ENCODE measurements at places on chromosomes 7 and 10.

DNA sequence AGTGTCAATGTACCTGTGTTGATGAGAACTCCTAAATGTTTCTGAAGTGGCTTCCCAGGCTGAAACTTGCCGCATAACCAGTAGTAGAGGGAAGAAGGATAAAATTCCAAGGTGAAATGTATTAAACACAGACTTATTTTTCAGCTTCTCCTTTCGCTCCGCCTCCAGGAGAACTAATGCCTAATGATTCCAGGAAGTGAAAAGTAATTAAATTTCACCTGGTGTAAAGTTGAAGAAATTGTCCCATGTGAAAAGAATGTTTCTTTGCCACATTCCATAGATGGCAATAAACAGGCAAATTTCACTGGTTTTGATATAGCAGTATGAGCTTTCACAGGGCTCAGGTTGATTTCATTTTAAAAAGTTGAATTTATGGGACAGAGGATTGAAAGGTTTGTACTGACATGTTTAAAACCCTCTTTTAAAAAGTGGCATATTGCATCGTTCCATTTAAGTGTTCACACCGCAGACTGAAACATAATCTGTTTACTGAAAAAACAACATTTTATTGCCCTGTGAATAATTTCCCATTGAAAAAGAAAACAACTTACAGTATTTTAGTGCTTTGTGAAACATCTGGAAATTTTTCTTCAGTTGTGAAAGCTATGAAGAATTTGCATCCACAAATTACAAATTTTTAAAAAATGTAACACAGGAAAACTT, 453.4 kb upstream of the NFE2L3 start:
- no peak for DNase-seq

DNA sequence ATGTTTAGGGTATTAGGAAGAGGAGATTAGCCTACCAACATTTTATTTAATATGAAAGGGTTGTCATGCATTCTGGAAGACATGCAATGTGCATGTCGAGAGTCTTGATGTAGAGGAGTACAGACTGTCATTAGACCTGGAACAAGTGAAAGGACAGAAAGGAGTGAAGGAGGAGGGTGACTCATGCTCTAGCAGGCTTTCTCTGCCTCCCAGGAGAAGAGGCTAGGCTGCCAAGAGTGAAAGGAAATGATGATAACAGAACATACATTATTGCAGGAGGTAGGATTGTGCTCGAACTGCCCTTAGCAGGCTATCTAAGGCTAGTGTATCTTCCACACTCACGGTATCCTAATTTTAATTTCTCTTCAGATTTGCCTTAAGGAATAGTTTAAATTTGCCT, 228.8 kb downstream of the EXOC4 start:
- peak; percentile 77 for DNase-seq

- DNase-seq, result peak; percentile 93
Measured at GRCh38 chr10:110944792-110945396, 25.5 kb downstream of the SHOC2 start.

DNA sequence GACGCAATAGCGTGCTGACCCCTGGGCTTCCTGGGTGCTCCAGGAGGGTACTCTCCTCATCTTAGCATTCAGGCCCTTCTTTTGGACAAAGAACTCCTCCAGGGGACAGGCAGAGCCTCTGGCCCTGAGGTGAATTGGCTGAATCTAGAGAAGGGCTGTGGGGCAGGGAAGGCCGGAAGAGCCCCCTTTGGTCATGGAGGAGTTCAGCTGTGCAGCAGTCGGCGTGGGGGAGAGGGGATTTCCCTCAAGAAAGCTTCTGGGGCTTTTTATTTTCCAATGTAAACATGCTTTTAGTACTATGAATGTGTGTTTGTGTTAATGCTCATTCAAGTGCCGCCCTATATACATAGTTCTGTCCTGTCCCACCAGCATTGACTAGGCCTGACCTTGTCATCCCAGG, 38.8 kb downstream of the FIGNL1 start:
- no peak for DNase-seq

GRCh38 chr7:64733550-64734240, 60.5 kb upstream of the ZNF138 start:
- DNase-seq, result no peak

- DNase-seq, result no peak
Measured at GRCh38 chr10:111209692-111210091, 132.9 kb downstream of the ADRA2A start.

GRCh38 chr10:1159131-1160061, 103.2 kb downstream of the WDR37 start:
- no peak for DNase-seq

DNA sequence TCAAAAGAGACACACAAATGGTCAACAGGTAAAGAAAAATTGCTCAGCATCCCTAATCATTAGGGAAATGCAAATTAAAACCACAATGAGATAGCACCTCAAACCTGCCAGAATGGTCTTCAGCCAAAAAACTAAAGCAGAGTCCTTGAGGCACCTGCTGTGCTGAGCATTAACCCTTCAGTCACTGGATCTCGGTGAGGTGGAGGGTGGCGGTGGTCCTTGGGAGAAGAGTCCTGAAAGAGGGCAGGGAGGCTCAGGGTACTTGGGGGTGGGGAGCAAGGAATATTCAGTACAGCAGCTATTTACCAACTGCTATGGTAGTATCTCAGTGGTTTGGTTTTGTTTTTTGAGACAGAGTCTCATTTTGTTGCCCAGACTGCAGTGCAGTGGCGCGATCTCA, 7.1 kb downstream of the KIAA1549 start:
- no peak for DNase-seq

- DNase-seq, result peak; percentile 71
Measured at GRCh38 chr7:45236666-45237065, 79.1 kb downstream of the RAMP3 start.

GRCh38 chr7:2483494-2483893, 7.3 kb upstream of the GRIFIN start:
- DNase-seq, result no peak

- DNase-seq, result no peak
Measured at GRCh38 chr10:32629910-32630309, 184.0 kb downstream of the CCDC7 start.

DNA sequence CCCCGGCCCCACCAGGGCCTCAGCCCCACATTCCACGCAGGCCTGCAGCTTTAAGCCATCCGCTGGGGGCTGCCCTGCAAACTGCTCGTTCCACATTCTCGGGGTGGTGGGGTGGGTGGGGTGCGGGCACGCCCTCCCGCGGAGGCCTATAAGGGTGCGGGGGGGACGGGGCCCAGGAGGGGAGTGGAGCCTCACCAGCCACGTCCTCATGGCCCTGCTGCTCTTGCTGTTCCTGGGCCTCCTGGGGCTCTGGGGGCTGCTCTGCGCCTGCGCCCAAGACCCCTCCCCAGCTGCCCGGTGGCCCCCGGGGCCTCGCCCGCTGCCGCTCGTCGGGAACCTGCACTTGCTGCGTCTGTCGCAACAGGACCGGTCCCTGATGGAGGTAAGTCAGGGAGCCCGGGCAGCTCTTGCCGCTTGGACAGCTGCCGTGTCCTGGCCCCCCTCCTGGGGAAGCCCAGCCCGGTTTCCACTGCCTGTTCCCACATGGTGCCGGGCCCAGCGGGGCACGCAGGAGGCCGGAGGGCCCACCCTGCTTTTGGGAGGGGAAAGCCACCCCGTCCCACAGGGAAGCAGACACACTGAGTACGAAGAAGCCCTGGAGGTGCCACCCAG, at the start of gene CYP2W1:
CYP2W1 (plus strand) TSS at position 178 of the 612 bp plus-strand sequence; CDS start at position 209, 31 bp downstream.
- DNase-seq, result no peak

- DNase-seq, result no peak
Measured at GRCh38 chr7:73828972-73829371, 1.8 kb upstream of the CLDN4 start.

DNA sequence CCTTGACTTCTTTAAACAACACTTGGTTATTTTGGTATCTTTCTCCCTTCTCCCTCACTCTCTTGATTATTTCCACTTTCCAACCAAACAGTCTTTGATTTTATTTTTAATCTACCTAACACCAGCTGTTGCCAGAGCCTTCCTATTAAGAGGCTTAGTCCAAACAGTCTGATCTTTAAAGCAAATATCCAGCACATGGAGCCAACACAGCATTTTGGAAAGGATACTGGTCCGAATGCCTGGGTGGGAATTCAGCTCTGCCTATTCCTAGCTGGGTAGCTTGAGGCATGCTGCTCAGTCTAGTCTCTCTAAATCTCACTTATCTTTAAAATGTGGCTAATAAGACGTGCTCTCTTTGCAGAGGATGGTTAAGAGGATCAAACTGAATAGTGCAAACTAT, 129.3 kb downstream of the NRCAM start:
- DNase-seq, result no peak

GRCh38 chr7:87944547-87944946, 10.5 kb downstream of the ADAM22 start:
- no peak for DNase-seq

GRCh38 chr10:96417441-96417840, 58.6 kb upstream of the OPALIN start:
- DNase-seq, result no peak

DNA sequence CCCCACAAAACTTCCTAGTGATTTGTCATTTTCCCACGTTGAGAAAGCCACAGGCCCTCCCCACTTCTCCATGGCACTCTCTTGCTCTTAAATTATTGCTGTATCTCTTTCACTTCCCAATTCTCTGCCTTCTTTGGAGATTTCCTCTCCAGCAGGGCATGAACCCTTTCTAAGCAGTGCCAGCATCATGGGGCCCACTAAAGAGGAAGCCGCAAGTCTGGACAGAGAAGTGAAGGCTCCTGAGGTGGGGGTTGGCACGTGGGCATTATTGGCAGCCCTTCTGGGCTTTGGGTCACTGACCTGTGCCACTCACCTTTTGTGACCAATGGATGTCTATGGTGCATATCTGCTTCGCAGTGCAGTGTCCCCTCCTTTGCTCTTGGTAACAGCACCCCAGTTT, 97.7 kb upstream of the TCF7L2 start:
- DNase-seq, result no peak

- peak; percentile 10 for DNase-seq
Measured at GRCh38 chr10:78634389-78634815, 434.4 kb upstream of the ZMIZ1 start.

GRCh38 chr7:42162560-42163325, 74.3 kb downstream of the GLI3 start:
- no peak for DNase-seq

GRCh38 chr10:119061352-119061751, 19.3 kb downstream of the EIF3A start:
- DNase-seq, result no peak

DNA sequence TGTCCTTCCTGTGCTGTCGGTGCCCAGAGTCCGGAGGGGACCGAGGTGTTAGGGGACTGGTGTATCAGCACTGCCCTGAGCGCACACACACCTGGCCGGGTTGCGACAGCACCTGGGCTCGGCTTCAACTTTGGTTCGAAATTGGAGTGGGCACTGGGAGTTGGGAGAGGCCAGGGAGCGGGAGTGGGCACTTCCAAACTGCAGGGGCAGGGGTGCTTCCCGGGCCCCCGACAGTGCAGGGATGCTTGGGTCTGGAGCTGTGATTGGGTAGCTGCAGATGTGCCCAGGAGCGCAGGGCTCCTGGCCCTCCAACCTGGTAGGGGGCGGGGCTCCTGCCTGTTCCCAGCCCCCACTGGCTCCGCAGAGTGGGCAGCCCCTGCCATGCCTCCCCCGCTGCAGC, 7.7 kb downstream of the BBS9 start:
- DNase-seq, result no peak

GRCh38 chr10:126156503-126156902, 231.8 kb downstream of the ADAM12 start:
- DNase-seq, result no peak

- no peak for DNase-seq
Measured at GRCh38 chr7:156378806-156379205, 261.8 kb upstream of the RNF32 start.

GRCh38 chr10:87961314-87961713, 97.9 kb downstream of the PTEN start:
- peak; percentile 89 for DNase-seq

DNA sequence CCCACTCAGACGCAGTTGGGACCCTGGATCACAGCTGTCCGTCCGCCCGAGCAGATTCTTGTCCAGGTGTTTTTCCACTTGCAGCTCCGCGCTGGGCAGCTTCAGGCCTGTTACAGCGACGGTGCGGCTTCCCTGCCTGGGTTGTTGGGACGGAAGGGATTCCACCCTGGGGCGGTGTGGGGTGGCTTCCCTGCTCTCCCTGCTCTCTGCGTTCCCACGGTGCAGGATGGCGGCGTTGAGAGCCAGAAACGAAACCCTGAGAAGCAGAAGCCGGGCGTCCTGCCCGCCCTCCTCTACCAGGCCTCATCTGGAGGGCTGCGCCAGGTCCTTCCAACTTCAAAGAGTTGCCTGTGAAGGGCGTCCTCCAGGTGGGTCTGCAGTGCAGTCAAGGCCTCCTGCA, 194.4 kb downstream of the ADARB2 start:
- DNase-seq, result no peak

DNA sequence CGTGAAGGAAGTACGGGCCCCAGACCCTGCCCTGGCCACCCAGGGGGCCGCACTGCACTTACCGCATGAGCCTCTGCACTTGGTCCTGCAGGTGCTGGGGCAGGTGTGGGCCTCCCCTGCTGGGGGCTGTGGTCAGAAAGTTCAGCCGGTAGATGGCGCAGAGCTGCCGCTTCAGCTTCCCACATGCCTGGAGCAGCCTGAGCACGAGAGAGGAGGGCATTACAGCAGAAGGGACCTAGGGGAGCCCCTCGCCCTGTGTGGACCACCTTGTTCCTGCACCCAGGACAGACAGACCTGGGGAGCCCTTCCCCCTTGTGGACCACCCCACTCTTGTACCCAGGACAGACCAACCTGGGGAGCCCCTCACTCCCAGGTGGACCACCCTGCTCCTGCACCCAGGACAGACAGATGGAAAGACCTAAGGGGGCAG, 8.7 kb upstream of the PYROXD2 start:
- DNase-seq, result no peak

- peak; percentile 92 for DNase-seq
Measured at GRCh38 chr7:36659172-36659516, 65.2 kb downstream of the AOAH start.

DNA sequence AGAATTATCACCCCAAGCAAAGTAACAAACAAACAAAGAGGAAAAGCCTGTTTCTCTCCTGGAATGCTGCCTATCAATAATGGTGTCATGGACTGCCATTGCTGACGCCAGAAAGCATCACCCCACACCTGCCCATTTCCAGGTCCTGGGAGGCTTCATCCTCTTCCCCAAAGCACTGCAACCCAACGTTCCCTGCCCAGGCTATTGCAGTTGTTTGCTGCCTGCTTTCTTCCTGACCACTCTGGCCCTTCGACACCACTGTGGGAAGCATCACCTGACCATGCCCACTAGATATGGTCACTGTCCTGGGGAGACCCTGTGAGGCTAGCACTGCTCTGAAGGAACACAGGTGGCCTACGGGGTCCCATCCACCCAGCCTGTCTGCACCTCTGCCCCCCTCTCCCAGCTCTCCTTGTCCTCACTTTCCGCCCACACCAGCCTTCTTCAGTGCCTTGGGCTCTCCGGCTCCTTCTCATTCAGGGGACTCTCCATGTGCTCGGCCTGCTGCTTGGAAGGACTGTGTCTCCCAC, 439.6 kb downstream of the GLRX3 start:
- DNase-seq, result no peak

DNA sequence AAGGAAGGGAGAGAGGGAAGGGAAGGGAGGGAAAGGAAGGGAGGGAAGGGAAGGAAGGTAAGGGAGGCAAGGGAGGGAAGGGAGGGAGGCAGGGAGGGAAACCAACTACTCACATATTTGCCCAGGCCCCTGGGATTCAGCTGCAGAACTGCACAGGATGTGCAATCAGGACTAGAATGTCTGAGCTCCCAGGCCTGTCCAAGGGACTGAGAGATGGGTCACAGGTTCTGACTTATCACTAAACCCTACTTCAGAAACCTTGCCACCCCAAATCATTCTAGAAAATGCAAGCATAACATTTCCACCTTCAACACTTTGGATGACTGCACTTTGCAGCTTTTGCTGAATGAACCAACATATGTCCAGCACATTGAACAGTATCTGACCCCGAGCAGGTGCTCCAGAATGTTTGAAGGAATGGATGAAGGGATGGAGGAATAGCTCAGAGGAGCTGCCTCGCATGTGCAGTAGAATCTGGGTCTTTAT, 245.3 kb downstream of the KCNMA1 start:
- peak; percentile 75 for DNase-seq

Data from fibroblast of mammary gland (primary cell).